ENCODE measurements at places on chromosomes 7 and 10. TPM values are rescaled to one million over a fixed set of nuclear protein-coding genes. Genes with fewer than 3 reads are reported as not detected.

DNA sequence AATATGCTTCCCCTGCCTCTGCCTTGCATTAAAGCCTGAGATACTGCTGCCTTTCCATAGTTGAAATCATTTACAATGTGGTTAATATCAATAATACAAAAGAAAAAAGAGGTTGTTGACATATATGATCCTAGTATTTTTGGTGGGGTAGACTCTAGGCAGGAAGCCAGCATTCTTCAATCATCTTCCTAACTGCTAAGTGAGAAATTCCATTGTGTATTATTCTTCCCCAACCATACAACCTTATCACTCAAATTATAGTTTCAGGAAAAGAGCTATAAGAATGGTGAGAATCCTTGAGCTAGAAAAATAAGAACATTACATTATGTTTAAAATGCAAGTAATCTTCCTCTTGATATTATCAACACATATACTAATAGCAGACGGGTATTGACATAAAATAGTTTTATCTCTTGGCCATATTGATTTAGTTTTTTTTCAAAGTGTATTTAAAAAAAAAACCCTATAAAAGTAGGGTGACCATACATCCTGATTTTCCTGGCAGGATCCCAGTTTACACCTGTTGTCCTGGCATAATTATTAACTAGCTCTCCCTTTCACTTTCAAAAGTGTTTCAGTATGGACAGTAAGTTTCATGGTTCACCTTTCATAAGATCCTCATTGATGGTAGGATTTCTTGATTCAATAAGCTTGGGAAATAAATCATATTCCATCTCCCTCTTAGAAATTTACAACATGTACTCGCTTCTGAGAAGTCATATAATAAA lies 33.4 kb upstream of the WASL start:
- no peaks in the 10 kb centered on the region for H3K4me1 ChIP-seq
- H3K36me3 ChIP-seq = no peaks in the 10 kb centered on the region
- peaks cover 5% of the 10 kb centered on the region for H3K27me3 ChIP-seq
- no peak for DNase-seq
- no peak overlapping the region for H3K27ac ChIP-seq

- no peak overlapping the region for H3K27ac ChIP-seq
- H3K4me3 ChIP-seq = no peak overlapping the region
- no peaks in the 10 kb centered on the region for H3K27me3 ChIP-seq
- peak; percentile 23 for DNase-seq
Observed at GRCh38 chr7:117124591-117125220, 171.4 kb downstream of the ST7 start.

- peak overlapping the region; percentile 49 for H3K27ac ChIP-seq
- peak overlapping the region; percentile 64 for H3K4me3 ChIP-seq
- no peak for DNase-seq
Observed at GRCh38 chr7:22146961-22147512, 201.3 kb upstream of the CDCA7L start.

SEMA3C gene
- polyA plus RNA-seq = not detected

GRCh38 chr7:117508676-117509075 lies 28.9 kb downstream of the CFTR start:
- no peak for DNase-seq
- no peaks in the 10 kb centered on the region for H3K27me3 ChIP-seq
- H3K27ac ChIP-seq = no peak overlapping the region
- H3K36me3 ChIP-seq = no peaks in the 10 kb centered on the region

DNA sequence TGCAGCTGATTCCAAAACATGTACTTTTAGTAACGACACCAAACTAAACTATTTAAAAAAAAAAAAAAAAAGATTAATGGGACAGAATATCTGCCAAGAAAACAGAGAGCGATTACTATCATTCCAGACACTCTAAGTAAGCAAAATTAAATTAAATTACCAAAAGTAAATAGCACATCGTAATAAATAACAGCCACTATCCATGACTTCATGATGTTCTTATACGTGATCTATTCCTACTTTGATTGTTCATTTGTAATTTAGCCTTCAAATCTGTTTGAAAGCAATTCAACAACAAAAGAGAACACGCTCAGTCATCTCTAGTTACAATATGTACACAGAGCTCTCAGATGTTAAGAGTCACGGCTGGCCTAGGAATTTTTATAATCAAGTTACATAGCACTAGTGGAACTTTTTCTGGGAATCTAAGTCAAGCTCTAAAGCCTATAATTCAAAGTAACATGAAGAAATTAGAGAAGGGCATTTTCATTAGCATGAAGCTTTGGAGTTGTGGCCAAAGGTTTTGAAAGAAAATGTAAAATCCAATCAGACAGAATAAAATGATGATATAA lies 241.7 kb upstream of the NEBL start:
- no peaks in the 10 kb centered on the region for H3K36me3 ChIP-seq
- H3K27me3 ChIP-seq = no peaks in the 10 kb centered on the region
- no peak overlapping the region for H3K27ac ChIP-seq
- no peaks in the 10 kb centered on the region for H3K4me1 ChIP-seq
- no peak for DNase-seq

MPP7 gene
- polyA plus RNA-seq = 40.3 TPM

AEBP1 gene
- 2.4 TPM for polyA plus RNA-seq

RAB18 gene
- polyA plus RNA-seq = 82.4 TPM

DNA sequence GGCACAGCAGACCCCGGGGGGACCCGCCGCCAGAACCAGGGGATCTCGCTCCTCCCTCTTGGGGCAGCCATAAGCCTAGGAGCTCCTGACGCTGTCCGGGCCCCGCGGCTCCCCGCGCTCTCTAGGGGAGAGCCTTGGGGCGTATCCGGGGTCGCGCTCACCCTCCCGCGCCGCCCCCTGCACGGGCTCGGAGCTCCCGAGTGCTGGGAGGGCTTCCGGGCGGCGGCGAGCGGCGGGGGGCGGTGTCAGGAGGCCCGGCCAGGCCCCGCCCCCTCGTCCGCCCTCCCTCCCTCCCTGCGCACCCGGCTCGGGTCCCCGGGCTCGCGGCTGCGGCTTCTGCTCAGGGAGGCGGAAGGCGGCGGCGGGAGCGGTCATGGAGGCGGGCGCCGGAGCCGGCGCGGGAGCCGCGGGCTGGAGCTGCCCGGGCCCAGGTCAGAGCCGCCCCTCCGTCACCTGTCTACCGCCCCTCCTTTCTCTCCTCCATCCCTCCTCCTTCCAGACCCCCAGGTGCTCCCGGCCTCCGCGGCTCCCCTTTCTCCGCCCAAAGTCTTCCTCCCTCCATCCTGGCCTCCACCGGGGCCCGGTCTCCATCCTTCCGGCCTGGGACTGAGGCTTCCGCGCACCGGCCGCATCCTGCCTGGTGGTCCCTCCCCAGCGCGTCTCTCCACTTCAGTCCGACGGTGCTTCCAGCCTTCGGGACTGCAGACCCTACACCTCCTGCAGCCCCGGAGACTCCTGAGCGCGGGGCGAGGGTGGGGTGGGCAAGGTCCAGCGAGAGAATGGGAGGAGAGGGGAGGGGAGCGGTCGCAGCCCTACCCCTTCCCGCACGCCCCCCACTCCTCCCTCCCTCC lies at the start of gene CCDC136:
CCDC136 (plus strand) TSS at position 848 of the 851 bp plus-strand sequence. CDS start 444 bp downstream, outside the sequence.
- peaks cover 18% of the 10 kb centered on the region for H3K4me1 ChIP-seq
- no peaks in the 10 kb centered on the region for H3K36me3 ChIP-seq

SHH gene
- not detected for polyA plus RNA-seq

- H3K27ac ChIP-seq = no peak overlapping the region
- no peak for DNase-seq
- no peaks in the 10 kb centered on the region for H3K4me1 ChIP-seq
- H3K27me3 ChIP-seq = peaks cover 37% of the 10 kb centered on the region
Observed at GRCh38 chr10:33416209-33416608, 81.7 kb upstream of the NRP1 start.

DNA sequence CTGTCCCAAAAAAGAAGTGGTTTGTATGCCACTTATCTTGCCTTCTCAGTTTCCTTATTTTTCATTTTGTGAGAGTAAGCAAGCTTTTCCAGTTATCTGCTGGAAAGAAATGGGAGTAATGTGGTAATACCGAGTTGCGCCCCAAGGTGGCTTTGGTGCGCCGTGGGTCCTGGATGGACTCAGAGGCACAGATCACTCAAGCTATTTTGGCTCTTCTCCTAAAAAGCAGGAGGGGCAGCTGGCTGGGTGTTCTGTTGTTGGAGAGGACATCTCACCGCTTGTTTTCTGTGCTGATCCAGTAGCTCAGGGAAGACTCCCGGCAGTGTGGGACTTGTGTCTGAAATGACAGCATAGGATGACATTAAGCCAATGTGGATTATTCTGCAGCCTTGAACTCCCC lies 16.4 kb downstream of the PRKRIP1 start:
- no peak overlapping the region for H3K4me3 ChIP-seq
- DNase-seq = peak; percentile 60
- peaks cover 66% of the 10 kb centered on the region for H3K4me1 ChIP-seq
- peaks cover 50% of the 10 kb centered on the region for H3K36me3 ChIP-seq

DNA sequence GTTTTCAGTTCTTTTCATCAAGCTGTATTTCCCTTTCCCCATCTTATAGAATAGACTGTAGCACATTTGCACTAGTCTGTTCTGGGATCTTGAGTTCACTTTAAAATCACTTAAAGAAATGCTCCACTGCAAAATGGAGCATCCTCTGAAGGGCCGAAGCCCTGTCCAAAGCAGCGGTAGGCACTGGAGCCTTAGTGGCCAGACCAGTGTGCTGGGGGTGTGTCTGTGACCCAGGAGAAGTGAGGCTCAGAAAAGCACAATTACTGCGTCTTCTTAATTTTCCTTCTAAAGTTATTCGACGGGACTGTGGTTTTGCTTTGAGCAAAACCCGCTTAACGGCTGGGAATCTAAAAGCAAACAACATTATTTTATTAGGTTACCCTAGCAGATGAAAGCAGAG lies 205.7 kb downstream of the SLC25A13 start:
- DNase-seq = no peak
- no peaks in the 10 kb centered on the region for H3K4me1 ChIP-seq
- H3K27me3 ChIP-seq = peaks cover 11% of the 10 kb centered on the region
- peaks cover 14% of the 10 kb centered on the region for H3K36me3 ChIP-seq
- no peak overlapping the region for H3K27ac ChIP-seq

DNA sequence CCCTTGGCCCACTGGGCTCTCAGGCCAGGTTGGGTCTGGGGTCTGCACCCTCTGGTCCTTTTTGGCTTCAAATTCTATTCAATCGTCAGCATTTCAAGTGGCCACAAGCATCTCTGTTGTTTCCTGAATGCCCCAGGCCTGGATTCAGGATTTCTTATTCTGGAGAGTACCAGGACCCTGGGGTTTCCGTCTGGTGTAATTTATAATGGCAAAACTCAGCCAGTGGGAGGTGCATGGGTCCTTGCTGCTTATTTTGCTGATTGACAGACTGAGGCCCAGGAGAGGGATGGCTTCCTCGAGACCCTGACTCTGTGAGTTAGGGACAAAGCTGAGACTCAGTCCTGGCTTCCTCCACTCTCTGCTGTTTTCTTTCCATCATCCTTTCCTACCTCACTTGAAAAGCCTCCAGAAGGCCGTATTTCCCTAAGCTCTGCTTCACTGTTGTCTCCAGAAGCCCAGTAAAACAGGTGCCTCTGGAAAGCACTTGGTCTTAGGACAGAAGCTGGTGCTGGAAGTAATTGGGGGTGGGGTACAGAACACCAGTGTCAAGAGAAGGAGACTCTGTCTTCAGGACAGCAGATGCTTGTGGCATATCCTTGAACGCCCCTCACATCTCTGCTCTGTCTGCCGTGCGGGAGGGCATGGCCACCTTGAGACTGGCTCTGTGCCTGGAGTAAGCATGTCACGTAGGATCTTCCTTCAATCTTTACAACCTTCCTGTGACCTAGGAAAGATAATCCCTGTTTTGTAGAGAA lies 39.4 kb upstream of the SH2D4B start:
- H3K27me3 ChIP-seq = no peaks in the 10 kb centered on the region
- peaks cover 99% of the 10 kb centered on the region for H3K4me1 ChIP-seq
- no peak for DNase-seq

- no peaks in the 10 kb centered on the region for H3K36me3 ChIP-seq
- H3K4me3 ChIP-seq = no peak overlapping the region
- H3K4me1 ChIP-seq = no peaks in the 10 kb centered on the region
- DNase-seq = no peak
Observed at GRCh38 chr10:108696792-108697477, 1226.4 kb downstream of the XPNPEP1 start.

TPK1 gene
- polyA plus RNA-seq = 26.2 TPM

DNA sequence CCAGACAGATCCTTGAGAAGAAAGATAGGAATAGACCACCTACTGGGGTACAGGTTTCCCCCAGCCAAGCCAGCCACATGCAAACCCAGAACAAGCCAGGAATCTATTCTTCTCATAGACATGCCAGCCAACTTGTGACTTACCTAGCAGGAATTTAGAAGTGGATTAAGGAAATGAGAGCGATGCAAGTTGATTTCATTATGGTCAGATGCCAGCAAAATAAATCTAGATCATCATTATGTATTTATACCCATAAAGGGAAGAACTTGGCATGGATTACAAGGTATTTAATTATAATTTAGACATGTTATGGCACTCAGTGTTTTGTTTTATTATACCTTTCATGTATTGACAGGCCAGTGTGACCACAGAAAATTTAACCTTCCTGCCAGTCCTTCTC lies 32.8 kb downstream of the SLC35G1 start:
- peaks cover 3% of the 10 kb centered on the region for H3K36me3 ChIP-seq
- H3K4me3 ChIP-seq = no peak overlapping the region
- no peaks in the 10 kb centered on the region for H3K4me1 ChIP-seq
- no peak overlapping the region for H3K27ac ChIP-seq

GRCh38 chr10:72250666-72251065 lies 23.1 kb upstream of the DDIT4 start:
- peak overlapping the region; percentile 91 for H3K27ac ChIP-seq
- no peaks in the 10 kb centered on the region for H3K27me3 ChIP-seq
- H3K4me1 ChIP-seq = peaks cover 89% of the 10 kb centered on the region
- no peaks in the 10 kb centered on the region for H3K36me3 ChIP-seq
- no peak for DNase-seq

GRCh38 chr10:120818301-120818700 lies 32.9 kb upstream of the WDR11 start:
- H3K36me3 ChIP-seq = no peaks in the 10 kb centered on the region
- H3K4me3 ChIP-seq = no peak overlapping the region
- no peak overlapping the region for H3K27ac ChIP-seq
- no peaks in the 10 kb centered on the region for H3K4me1 ChIP-seq

PNLIPRP1 gene
- polyA plus RNA-seq = not detected

DNA sequence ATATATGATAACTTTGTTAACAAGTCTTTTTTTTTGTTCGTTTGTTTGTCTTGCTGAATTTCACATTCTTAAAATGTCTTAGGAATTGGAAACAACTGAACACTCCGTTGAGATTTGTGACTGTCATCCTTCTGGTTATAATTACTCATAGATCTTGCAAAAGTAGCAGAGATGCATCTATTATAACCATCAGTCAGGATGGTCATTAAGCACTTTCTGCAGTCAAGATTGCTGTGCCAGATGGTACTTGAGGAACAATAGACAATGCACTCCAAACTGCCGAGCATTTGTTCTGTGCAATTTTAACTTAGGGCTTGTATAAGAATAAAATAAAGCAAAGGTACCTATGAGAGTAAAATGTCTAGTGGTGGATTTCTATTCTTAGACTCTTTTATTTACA lies 710.1 kb upstream of the KCND2 start:
- no peaks in the 10 kb centered on the region for H3K4me1 ChIP-seq
- DNase-seq = no peak
- H3K4me3 ChIP-seq = no peak overlapping the region
- H3K27me3 ChIP-seq = no peaks in the 10 kb centered on the region
- no peaks in the 10 kb centered on the region for H3K36me3 ChIP-seq
- no peak overlapping the region for H3K27ac ChIP-seq

OR2A7 gene
- 0.67 TPM for polyA plus RNA-seq

All from naive thymus-derived CD8-positive, alpha-beta T cell (primary cell).